ENCODE measurements at places on chromosomes 6 and 20. TPM values are rescaled to one million over a fixed set of nuclear protein-coding genes. Genes with fewer than 3 reads are reported as not detected.

PARD6B gene
- polyA plus RNA-seq, result 1.6 TPM

CALHM4 gene
- polyA plus RNA-seq, result not detected

ADGRF4 gene
- 17.0 TPM for polyA plus RNA-seq

SLPI gene
- polyA plus RNA-seq, result 1,882 TPM

OLIG3 gene
- polyA plus RNA-seq, result 0.02 TPM

IFT52 gene
- polyA plus RNA-seq, result 11.1 TPM

PBOV1 gene
- not detected for polyA plus RNA-seq

NHSL1 gene
- polyA plus RNA-seq, result 6.5 TPM

TRIM31 gene
- polyA plus RNA-seq, result 0.11 TPM

COL9A3 gene
- polyA plus RNA-seq, result 1.4 TPM

PPP1R16B gene
- polyA plus RNA-seq, result 1.0 TPM

ZBP1 gene
- polyA plus RNA-seq, result 0.51 TPM

TCP11 gene
- polyA plus RNA-seq, result not detected

DSP gene
- 349 TPM for polyA plus RNA-seq

IRF4 gene
- polyA plus RNA-seq, result 0.27 TPM

CASS4 gene
- 0.18 TPM for polyA plus RNA-seq

ENPP3 gene
- polyA plus RNA-seq, result 0.07 TPM

LYRM2 gene
- 8.7 TPM for polyA plus RNA-seq

MUC22 gene
- polyA plus RNA-seq, result 5.8 TPM

SLC17A5 gene
- 3.6 TPM for polyA plus RNA-seq
